ENCODE measurements at places on chromosomes 4 and X.
A peak's percentile ranks its signal among the peaks of the same experiment; 100 is the strongest.

DNA sequence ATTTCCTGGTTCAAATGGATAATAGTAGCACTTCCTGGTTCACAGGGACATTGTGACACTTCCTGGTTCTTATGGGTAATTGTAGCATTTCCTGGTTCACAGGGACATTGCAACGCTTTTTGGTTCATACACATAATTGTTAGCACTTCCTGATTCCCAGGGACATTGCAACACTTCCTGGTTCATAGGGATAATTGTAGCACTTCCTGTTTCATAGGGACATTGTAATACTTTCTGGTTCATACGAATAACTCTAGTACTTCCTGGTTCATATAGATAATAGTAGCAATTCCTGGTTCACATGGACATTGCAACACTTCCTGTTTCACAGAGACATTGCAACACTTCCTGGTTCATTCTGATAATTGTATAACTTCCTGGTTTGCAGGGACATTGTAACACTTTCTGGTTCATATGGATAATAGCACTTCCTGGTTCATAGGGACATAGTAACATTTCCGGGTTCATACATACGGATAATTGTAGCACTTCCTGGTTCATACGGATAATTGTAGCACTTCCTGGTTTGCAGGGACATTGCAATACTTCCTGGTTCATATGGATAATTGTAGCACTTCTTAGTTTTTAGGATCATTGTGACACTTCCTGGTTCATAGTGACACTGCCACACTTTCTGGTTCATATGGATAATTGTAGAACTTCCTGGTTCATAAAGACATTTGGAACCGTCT, 61.6 kb upstream of the CD99 start:
- no peaks in the 10 kb centered on the region for H3K27me3 ChIP-seq
- peaks cover 18% of the 10 kb centered on the region for H3K4me1 ChIP-seq
- H3K36me3 ChIP-seq: peaks cover 4% of the 10 kb centered on the region
- no peak for DNase-seq
- peak overlapping the region; percentile 55 for H3K27ac ChIP-seq
- peak overlapping the region; percentile 53 for H3K4me3 ChIP-seq

GRCh38 chr4:98377559-98377958, 116.4 kb downstream of the RAP1GDS1 start:
- H3K4me1 ChIP-seq: no peaks in the 10 kb centered on the region
- H3K36me3 ChIP-seq: no peaks in the 10 kb centered on the region
- no peak overlapping the region for H3K27ac ChIP-seq
- H3K4me3 ChIP-seq: no peak overlapping the region
- DNase-seq: no peak
- no peaks in the 10 kb centered on the region for H3K27me3 ChIP-seq

DNA sequence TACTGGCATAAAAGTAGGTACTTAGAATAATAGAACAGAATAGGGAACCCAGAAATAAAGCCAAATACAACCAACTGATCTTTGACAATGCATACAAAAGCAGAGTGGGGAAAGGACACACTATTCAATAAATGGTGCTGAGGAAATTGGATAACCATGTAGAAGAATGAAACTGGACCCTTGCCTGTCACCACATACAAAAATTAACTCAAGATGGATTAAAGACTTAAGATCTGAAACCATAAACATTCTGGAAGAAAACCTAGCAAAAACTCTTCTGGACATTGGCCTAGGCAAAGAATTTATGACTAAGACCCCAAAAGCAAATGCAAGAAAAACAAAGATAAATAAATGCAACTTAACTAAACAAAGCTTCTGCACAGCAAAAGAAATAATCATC, 45.6 kb downstream of the ARFIP1 start:
- H3K36me3 ChIP-seq: no peaks in the 10 kb centered on the region
- DNase-seq: no peak
- H3K27ac ChIP-seq: no peak overlapping the region
- no peak overlapping the region for H3K4me3 ChIP-seq
- H3K27me3 ChIP-seq: no peaks in the 10 kb centered on the region
- H3K4me1 ChIP-seq: no peaks in the 10 kb centered on the region

GRCh38 chrX:19589105-19589504, 73.8 kb upstream of the MAP3K15 start:
- peaks cover 8% of the 10 kb centered on the region for H3K36me3 ChIP-seq
- no peaks in the 10 kb centered on the region for H3K4me1 ChIP-seq
- no peak for DNase-seq

DNA sequence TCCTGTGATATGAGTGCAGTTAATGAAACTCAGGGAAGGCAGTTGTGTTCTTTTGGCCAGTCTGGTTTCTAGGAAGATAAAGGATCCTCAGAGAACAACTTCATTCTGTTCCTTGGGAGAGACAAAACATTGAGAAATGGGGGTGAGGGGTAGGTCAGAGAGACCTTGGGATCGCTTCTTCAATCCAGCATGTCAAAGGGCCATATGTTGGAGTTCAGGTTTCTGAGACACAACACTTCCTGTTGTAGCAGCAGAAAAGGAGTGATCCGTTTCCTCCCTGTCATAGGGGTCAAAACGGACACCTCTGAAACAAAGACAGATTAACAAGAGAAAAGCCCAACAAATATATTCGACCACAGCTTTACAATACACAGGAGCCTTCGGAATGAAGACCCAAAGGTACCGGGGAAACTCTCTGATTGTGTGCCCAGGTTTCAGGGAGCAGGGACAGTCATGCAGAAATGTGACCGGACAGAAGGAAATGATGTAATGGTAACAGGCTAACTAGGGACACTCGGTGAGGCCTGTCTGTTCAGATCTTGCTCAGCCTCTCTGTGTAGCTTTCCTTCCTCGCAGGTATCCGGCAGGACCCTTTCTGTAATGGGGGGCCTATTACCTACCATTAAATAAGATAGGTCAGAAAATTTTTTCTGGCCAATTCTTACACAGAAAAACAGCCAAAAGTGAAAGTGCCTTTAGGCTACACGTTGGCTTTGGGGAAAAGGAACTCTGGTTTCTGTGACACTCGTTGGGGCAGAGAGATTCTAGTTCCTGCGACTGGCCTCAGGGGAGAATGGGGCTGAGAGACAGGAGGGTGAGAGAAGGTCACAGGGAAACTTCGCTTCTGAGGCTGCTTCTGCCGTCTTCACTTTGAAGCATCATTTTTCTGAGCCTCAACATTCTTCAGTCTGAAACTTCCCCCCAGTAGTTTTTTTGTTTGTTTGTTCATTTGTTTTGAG, 103.3 kb upstream of the TLR3 start:
- DNase-seq: no peak
- no peak overlapping the region for H3K27ac ChIP-seq
- no peak overlapping the region for H3K4me3 ChIP-seq
- no peaks in the 10 kb centered on the region for H3K4me1 ChIP-seq

DNA sequence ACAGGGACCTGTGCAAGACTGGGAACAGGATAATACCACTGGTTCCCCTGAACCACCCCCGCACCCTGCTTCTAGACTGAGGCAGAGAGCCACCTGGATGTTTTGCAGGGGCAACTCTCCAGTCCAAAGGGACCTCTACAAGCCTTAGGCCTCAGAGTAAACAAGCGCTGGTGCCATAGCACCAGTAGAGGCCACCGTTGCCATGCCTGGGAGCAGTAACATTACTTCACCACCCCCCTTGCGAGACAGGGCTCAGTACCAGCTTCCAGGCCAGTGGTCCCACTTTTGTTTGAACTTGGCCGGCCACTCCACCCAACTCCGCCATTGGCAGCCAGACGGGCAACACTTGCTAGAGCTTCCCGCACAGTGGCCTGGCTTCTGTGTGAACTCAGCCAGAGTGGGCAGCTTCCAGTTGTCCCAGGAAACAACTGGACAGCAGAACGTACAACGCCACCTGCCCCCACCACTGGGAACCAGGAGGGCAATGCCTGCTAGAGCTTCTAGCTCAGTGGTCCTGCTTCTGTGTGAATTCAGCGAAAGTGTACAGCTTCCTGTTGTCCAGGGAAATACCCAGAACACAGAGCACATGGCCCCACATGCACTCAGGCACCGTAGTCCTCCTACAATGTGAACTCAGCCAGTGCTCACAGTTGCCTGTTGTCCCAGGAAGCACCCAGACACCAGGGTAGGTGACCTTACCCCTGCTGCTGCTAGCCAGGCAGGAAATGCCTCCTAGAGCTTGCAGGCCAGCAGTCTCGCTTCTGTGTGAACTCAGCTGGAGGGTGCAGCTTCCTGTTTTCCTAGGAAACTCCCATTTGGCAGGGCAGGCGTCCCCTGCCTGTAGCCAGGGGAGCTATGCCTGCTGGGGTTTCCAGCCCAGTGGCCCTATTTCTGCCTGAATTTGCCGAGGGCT, 39.9 kb upstream of the PCDH19 start:
- no peaks in the 10 kb centered on the region for H3K4me1 ChIP-seq
- H3K27ac ChIP-seq: no peak overlapping the region
- no peaks in the 10 kb centered on the region for H3K36me3 ChIP-seq

- H3K27ac ChIP-seq: no peak overlapping the region
- no peak overlapping the region for H3K4me3 ChIP-seq
- no peak for DNase-seq
- H3K36me3 ChIP-seq: no peaks in the 10 kb centered on the region
- H3K27me3 ChIP-seq: no peaks in the 10 kb centered on the region
Observed at GRCh38 chr4:101332424-101332823, 14.9 kb downstream of the PPP3CA start.

- no peak for DNase-seq
- H3K27me3 ChIP-seq: peaks cover 3% of the 10 kb centered on the region
- no peak overlapping the region for H3K27ac ChIP-seq
- no peaks in the 10 kb centered on the region for H3K36me3 ChIP-seq
- peaks cover 15% of the 10 kb centered on the region for H3K4me1 ChIP-seq
- H3K4me3 ChIP-seq: no peak overlapping the region
Observed at GRCh38 chr4:94448815-94449375, 2.8 kb upstream of the PDLIM5 start.

GRCh38 chr4:140776556-140776955, 20.4 kb upstream of the TBC1D9 start:
- no peaks in the 10 kb centered on the region for H3K36me3 ChIP-seq
- H3K4me1 ChIP-seq: no peaks in the 10 kb centered on the region
- H3K4me3 ChIP-seq: no peak overlapping the region

- H3K27ac ChIP-seq: no peak overlapping the region
- no peaks in the 10 kb centered on the region for H3K27me3 ChIP-seq
- H3K4me3 ChIP-seq: no peak overlapping the region
Observed at GRCh38 chr4:29619168-29619567, 1101.0 kb upstream of the PCDH7 start.

DNA sequence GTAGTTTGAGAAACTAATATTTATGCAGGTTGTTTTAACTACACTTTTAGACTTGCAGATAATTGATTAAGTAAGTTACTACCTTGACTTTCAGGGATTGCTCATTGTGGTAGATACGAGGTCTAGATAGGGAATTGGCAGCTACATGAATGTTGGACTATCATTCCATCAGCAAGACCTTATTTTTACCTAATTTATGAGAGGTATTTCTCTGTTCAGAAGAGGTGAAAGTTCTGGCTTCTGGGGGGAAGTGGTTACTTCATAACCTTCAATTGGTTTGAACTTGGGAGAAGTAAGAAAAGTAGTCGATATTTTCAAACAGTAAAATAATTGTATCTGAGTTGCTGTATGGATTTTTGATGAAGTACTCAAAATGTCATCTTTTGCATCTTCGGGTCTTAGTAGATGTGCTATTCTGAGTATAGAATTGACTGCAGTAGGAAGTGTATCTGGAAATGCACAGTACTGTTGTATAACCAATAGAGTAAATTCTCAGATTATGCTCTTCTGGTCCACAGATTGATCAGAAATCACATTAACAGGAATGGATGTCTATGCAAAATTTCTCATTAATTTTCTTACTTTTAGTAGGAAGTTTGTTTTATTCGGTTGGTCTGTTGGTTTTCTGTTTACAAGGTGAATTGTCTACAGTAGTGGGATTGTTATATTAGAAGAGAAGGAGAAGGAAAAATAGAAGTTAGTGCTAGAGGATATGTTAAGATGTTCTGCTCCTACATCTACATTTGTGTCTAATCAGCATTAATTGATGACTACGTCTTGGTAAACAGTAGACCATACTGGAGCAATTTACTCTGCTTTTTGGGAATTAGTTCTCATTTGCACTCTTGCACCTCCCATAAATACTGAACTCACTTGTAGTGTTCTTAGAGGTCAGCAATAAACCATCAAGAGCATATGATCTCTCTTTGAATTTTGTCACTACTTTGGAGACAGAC, 3.0 kb downstream of the NFKB1 start:
- H3K27ac ChIP-seq: no peak overlapping the region
- H3K4me1 ChIP-seq: peaks cover 42% of the 10 kb centered on the region
- no peak for DNase-seq
- no peaks in the 10 kb centered on the region for H3K36me3 ChIP-seq
- peak overlapping the region; percentile 85 for H3K4me3 ChIP-seq

DNA sequence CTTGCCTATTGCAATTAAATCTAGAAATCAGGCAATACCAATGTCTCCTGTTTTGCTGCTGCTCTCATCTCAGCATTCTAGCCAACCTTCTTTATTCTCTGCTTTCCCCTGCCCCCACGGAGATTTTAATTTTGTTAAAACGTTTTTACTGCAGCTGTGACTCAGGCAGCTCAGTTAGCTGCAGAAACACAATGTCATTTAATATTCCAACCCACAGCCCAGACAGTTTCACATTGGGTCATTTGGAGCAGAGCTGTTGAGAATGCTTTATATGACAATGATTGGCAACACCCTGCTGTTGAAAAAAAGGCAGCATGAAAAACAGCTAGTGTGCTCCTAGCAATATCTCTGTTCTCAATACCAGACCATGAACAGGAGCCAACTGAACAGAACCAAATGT, 12.6 kb upstream of the SLC10A4 start:
- H3K27ac ChIP-seq: no peak overlapping the region
- no peaks in the 10 kb centered on the region for H3K36me3 ChIP-seq
- no peaks in the 10 kb centered on the region for H3K27me3 ChIP-seq
- no peak for DNase-seq
- no peak overlapping the region for H3K4me3 ChIP-seq
- no peaks in the 10 kb centered on the region for H3K4me1 ChIP-seq

DNA sequence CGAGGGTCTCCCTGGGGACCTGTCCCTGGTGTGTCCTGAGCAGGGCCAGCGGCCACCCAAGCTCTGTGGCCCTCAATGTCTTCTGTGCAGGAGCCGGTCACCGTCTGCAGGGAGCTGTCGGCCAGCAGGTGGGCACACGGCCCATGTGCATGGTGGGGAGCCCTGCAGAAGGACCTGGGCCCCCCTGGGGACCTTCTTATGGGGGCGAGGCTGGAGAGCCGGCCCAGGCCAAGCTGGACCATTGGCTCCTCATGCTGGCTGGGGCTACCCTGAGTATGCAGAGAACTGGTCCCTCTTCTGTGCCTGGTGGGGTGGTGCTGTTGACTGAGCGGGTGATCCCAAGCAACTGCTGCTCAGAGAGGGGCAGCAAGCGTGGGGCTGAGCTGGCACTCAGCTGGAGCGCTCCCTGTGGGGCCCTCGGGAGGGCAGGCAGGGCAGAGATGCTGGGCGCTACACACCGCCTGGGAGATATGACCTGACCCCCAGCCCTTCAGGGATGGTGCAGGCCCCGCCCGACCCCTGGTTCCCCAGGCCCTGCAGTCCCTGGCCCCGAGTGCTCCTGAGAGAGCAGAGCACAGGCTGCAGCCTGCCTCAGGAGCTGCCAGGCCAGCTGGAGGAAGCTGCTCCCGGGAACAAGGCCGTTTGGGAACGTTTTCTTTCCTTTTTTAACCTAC, 14.8 kb downstream of the NAT8L start:
- H3K27ac ChIP-seq: no peak overlapping the region
- H3K4me1 ChIP-seq: no peaks in the 10 kb centered on the region
- no peak for DNase-seq

GRCh38 chrX:130702867-130703707, 199.9 kb downstream of the ENOX2 start:
- no peak overlapping the region for H3K4me3 ChIP-seq
- no peaks in the 10 kb centered on the region for H3K27me3 ChIP-seq
- H3K27ac ChIP-seq: no peak overlapping the region
- no peaks in the 10 kb centered on the region for H3K36me3 ChIP-seq
- H3K4me1 ChIP-seq: no peaks in the 10 kb centered on the region

Measured in CD8-positive, alpha-beta memory T cell (primary cell).